ENCODE measurements at places on chromosomes 1 and 21. TPM values are rescaled to one million over a fixed set of nuclear protein-coding genes. Genes with fewer than 3 reads are reported as not detected.

Gene TUT4
- 44.4 TPM for total RNA-seq

GRCh38 chr1:109283748-109284600 is 1.0 kb upstream of the PSRC1 start:
- peaks cover 4% of the 10 kb centered on the region for H3K4me1 ChIP-seq
- peak overlapping the region; percentile 44 for H3K4me3 ChIP-seq
- H3K27me3 ChIP-seq: no peaks in the 10 kb centered on the region
- DNase-seq: no peak
- peak overlapping the region; percentile 87 for H3K27ac ChIP-seq

- DNase-seq: no peak
- peaks cover 15% of the 10 kb centered on the region for H3K4me1 ChIP-seq
- no peak overlapping the region for H3K4me3 ChIP-seq
- no peaks in the 10 kb centered on the region for H3K27me3 ChIP-seq
- no peak overlapping the region for H3K27ac ChIP-seq
- no peaks in the 10 kb centered on the region for H3K36me3 ChIP-seq
These were observed 78.7 kb downstream of the RGL1 start for GRCh38 chr1:183883623-183884022.

- H3K27ac ChIP-seq: no peak overlapping the region
- no peaks in the 10 kb centered on the region for H3K36me3 ChIP-seq
- no peak overlapping the region for H3K4me3 ChIP-seq
- no peaks in the 10 kb centered on the region for H3K27me3 ChIP-seq
These were observed 5.0 kb upstream of the ADAMTS1 start for GRCh38 chr21:26850116-26850643.

DNA sequence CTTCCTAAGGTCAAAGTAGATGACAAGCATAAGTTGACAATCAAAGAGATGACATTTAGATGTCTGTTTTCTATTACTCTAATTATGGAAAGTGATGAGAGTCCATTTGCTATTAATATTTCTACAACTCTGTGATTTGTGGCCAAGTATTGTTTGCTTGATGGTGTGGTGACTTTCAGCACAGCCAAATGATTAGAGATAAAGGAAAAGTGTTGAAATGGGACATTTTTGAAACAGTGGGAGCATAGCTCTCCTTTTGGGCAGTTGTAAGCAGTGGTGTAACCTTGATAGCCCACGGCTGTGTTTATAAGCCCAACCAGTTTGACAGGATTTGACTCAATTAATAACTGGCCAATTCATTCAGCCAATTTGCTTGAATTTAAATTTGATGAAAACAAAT is 31.6 kb downstream of the ZC3H11B start:
- H3K36me3 ChIP-seq: no peaks in the 10 kb centered on the region
- no peaks in the 10 kb centered on the region for H3K4me1 ChIP-seq
- H3K27me3 ChIP-seq: no peaks in the 10 kb centered on the region
- H3K27ac ChIP-seq: no peak overlapping the region
- DNase-seq: no peak

DNA sequence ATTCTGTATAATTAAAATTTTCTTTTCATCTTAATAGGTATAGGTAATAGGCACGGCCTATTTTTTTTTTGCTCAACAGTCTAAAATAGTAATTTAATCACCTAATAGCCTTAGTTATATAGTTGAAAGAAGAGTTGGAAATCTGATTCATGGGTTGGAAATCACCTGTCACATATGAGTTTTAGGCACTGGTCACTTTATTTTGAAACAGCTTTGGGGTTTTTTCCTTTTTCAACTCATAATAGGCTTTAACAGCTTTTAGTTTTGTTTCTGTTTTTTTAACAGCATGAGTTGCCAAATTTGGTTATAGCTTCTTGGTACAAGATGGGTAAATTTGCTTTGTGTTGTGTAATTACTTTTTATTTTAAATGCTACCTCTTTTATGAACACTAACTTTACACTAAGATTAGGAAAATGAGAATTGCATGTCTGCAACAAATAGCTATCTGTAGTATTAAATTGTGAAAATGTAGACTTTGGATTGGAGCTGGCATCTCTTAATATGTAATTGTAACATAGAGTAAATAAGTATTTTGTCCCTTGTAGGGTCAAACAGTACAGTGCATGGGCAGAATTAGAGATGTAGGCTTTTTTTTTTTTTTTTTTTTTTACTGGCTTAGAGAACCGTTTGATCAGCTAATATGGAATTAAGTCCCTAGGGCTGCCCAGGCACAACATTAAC is 109.8 kb downstream of the OSBPL9 start:
- no peak overlapping the region for H3K4me3 ChIP-seq
- DNase-seq: no peak
- no peak overlapping the region for H3K27ac ChIP-seq
- no peaks in the 10 kb centered on the region for H3K4me1 ChIP-seq
- no peaks in the 10 kb centered on the region for H3K27me3 ChIP-seq
- H3K36me3 ChIP-seq: no peaks in the 10 kb centered on the region
